ENCODE measurements at places on chromosomes 2 and 18.

DNA sequence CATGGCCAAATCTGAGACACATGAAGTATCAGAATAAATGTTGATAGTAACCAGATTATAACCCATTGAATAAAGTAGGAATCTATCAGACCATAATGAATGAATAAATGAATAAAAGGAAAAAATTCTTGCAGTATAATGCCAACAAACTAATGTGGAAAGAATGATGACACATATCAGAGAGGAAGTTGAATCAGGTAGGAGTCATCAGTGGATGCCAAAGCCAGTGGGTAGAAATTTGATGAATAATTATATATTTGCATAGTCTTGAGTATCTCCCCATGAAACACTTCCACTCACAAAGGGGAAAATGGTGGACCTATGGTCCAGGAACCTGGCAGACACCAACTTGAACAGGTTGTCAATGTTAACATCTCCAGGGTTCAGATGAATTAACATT lies 68.6 kb downstream of the GALNT3 start:
- DNase-seq: no peak

DNA sequence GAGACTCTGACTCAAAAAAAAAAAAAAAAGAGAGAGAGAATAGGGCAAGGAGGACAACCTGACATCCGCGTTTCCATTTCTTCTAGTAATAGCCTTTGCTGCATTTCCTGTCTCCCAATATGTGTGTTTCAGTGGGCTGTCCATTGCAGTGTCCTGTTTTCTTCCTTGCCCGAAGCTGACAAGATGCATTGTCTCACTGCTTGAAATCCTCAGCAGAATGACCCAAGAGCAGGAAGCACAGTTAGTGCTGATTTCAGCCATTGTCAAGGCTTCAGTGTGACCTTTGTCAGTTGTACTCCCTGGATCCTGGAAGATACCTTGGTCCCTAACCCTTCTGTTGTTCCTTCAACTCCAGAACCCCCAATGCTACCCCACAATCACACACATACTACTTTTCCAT lies 71.2 kb downstream of the SLC16A14 start:
- no peak for DNase-seq

DNA sequence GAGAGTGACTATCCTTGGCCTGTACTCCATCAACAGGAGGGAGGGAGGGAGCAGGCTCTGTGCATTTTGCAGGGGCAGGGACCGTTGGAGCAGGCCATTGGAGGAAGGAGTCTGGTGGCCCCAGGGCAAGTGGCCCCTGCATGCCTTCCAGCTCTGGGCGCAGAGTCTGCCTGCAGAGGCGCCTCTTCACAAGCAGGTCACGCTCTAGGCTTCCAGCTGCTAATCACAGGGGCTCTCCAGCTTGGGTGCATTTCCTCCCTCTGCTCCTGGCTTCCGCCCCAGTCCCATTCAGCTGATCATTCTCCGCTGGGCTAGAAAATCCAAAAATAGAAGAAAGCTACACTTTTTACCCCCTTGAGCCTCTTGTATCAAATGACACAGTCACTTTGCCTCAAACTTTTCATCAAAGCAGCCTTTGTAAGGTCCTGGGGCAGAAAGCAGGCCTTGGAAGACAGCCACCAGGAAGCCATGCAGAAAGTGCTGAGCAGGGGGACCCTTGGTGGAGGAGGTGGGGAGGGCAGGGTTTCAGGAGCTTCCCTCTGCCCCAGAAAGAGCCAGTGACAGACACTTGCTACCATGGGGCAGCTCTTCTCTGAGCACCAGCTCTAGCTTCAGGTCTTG lies 11.3 kb downstream of the TMEM247 start:
- DNase-seq: no peak

DNA sequence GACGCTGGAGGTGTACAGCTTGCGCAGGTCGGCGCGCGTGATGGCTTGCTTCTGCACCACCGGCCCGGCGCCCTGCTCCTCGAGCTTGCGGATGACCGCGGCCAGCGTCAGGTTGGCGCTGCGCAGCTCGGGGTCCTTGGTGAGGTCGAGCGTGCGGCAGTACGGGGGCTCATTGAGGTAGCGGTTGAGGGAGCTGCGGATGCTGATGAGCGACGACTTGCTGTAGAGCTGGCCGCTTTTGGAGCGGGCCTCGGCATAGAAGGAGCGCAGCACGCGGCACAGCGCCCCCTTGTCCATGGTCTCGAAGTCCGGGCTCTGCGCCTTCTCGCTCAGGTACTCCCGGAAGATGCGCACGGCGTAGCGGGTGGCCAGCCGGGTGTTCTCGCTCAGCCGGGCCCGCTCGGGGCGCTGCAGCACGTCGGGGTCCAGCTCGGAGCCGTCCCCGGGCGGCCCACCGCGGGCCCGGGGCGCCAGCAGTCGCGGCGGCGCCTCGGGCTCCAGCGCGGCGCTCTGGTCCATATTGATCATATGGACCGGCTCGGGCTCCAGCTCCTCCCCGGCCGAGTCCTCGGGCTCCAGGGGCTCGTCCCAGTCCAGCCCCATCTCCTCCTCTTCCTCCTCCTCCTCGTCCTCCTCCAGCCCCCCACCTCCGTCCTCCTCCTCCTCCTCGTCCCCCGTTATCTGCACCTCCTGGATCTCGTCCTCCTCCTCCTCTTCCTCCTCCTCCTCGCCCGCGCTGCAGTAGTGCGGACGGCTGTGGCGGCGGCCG lies 523 bp downstream of the KCTD1 start:
- DNase-seq: peak; percentile 32

GRCh38 chr2:227506456-227506855 lies 34.5 kb downstream of the AGFG1 start:
- no peak for DNase-seq

GRCh38 chr2:68385220-68385906 lies 20.3 kb downstream of the PLEK start:
- no peak for DNase-seq

- no peak for DNase-seq
Measured at GRCh38 chr2:200077838-200078237, 122.5 kb downstream of the MAIP1 start.

DNA sequence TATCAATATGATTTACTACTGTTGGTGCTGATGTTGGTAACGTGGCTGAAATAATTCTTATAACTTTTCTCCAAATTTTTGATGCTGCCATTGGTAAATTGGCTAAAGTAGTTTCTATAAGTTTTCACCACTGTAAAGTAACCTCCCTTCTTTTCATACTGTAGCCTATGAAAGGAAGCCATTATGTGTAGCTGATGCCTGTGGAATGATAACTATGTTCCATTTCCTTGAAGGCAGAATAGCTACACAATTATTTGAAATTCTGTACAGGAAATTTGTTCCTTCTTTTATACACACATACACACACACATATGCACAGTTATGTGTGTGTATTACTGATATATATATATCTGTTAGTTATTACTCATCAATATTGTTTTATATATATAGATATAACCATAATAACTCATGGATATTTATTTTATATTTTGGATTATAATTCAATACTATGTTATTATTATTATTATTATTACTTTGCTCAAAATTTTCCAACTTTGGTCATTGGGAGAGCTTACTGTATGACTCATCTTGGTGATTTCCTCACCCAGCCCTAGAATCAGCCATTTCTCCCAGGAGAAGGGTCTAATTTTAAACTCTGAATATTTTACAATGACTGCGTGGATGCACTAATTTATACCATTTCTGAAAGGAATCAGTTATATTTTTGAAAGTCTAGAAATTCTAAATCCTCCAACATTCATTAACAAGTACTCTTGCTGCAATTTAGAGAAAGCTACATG lies 1677.7 kb downstream of the SUCLG1 start:
- DNase-seq: no peak

- no peak for DNase-seq
Measured at GRCh38 chr18:56083097-56083521, 495.1 kb upstream of the TCF4 start.

GRCh38 chr18:39624961-39625360 lies 2059.4 kb upstream of the CELF4 start:
- no peak for DNase-seq

- no peak for DNase-seq
Measured at GRCh38 chr2:104233591-104233990, 620.3 kb upstream of the POU3F3 start.

DNA sequence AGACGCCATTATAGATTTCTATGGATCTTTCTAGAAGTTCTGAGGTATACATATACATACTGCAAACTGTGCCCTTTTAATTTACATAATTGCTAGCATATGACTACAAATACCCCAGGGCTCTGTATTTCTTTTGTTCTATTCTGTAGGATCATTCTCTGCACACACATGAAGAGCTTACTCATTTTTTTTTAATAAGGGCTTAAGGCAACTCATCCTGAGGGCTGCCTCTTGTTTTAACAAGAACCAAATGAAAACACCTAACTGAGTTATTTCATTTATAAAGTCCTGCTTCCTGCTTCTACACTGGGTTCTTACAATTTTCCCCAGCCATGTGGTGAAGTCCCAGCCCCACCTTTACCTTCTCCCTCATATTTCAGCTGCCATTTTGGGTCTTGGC lies 390.5 kb downstream of the IRS1 start:
- DNase-seq: no peak

GRCh38 chr18:11021477-11021876 lies 127.9 kb downstream of the PIEZO2 start:
- no peak for DNase-seq

- no peak for DNase-seq
Measured at GRCh38 chr2:8677646-8678592, 3.9 kb upstream of the ID2 start.

Measured in activated CD4-positive, alpha-beta T cell treated with anti-CD3 and anti-CD28 coated beads for 1 hour (primary cell).